GM13976 (cell line): ENCODE measurements at places on chromosomes 1 and 21.

GRCh38 chr1:40977716-40978115 lies 1.8 kb upstream of the CTPS1 start:
- no peak for DNase-seq

DNA sequence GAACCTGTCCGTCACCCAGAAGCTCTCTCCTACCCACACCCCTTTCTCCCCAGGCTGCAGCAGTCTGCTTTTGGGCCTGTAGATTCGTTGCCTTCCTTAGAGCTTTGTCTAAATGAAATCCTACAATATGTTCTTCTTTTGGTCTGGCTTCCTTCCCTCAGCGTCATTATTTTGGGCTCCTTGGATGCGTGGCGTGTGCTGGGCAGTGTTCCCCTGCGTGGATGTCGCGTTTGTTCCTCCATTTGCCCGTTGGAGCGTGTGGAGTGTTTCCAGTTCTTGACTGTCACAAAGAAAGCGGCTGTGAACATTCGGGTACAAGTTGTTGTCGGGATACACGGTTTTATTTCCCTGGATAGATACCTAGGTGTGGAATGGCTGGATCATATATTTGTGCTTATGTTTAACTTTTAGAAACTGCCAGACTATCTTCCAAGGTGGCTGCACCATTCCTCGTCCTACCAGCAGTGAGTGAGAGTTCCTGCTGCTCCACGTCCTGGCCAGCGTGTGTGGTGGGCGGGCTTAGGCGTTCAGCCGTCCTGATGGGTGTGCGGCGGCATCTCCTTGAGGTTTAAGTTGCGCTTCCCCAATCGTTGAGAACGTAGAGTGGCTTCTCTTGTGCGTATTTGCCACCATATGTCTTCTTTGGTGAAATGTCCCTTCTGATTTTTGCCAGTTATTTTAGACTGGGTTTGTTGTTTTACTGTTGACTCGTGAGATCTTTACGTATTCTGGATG lies 31.7 kb downstream of the SKI start:
- DNase-seq = no peak

GRCh38 chr1:116573431-116574095 lies 2.7 kb upstream of the CD58 start:
- DNase-seq = no peak

GRCh38 chr1:228841632-228842031 lies 106.4 kb downstream of the RHOU start:
- no peak for DNase-seq

DNA sequence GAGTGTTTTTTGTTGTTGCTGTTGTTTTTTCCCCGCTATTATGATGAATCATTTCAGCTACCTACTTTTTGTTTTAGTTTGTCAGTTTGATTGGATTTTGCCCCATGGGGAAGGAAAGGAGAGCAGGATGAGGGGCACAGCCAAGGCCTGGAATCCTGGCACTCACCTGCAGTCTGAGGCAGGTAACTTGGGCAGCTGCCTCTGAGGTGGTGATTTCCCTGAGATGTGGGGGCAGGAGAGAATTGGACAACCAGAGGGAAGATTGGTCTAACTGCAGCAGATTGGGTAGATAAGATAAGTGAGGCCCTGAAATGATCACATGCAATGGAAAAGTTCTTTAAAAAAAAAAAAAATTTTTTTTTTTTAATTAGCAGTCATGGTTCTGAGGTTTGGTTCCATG lies 1.5 kb upstream of the LAX1 start:
- no peak for DNase-seq

- no peak for DNase-seq
These were observed 71.6 kb upstream of the CASZ1 start for GRCh38 chr1:10867914-10868598.
